ENCODE measurements at places on chromosomes 16 and 17. TPM values are rescaled to one million over a fixed set of nuclear protein-coding genes. Genes with fewer than 3 reads are reported as not detected.

DNA sequence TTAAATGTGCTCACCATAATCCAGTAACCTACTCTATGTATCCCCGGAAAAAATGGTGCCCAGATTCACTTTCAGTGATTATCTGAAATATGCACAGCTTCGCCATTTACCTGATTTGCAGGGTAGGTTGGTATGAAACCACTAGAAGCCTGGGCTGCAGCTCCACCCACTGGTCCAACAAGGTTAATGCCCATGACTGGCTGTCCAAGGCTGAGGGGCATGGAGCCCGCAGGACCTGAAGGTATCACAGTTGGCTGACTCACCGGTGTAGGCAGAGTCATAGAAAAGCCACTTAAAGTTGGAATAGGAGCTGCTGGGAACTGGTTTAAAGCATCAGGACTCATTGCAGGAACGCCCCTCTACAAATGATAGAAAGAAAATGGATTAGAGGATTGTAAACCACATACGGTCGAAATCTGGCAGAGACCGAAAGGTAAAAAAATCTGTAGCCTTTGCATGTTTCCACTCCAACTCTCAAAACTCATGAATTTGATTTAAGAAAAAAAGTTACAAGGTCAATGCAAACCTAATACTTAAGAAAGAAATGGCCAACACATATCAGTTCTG is 38.6 kb downstream of the SYNRG start:
- H3K36me3 ChIP-seq = peaks cover 47% of the 10 kb centered on the region
- no peak for DNase-seq
- no peak overlapping the region for H3K4me3 ChIP-seq
- H3K27ac ChIP-seq = no peak overlapping the region

GRCh38 chr17:48612456-48612853 is 1.6 kb upstream of the HOXB7 start:
- peaks cover 84% of the 10 kb centered on the region for H3K27me3 ChIP-seq
- DNase-seq = no peak
- H3K27ac ChIP-seq = peak overlapping the region; percentile 37
- H3K4me3 ChIP-seq = peak overlapping the region; percentile 76
- H3K36me3 ChIP-seq = no peaks in the 10 kb centered on the region
- H3K4me1 ChIP-seq = peaks cover 39% of the 10 kb centered on the region

- peaks cover 10% of the 10 kb centered on the region for H3K36me3 ChIP-seq
- H3K4me1 ChIP-seq = peaks cover 28% of the 10 kb centered on the region
- no peak overlapping the region for H3K27ac ChIP-seq
- no peak overlapping the region for H3K4me3 ChIP-seq
Observed at GRCh38 chr16:50182441-50182840, 29.3 kb downstream of the TENT4B start.

GRCh38 chr17:19304209-19304608 is 58.3 kb downstream of the B9D1 start:
- no peak overlapping the region for H3K27ac ChIP-seq
- peaks cover 26% of the 10 kb centered on the region for H3K4me1 ChIP-seq
- no peak for DNase-seq
- no peaks in the 10 kb centered on the region for H3K36me3 ChIP-seq
- peaks cover 23% of the 10 kb centered on the region for H3K27me3 ChIP-seq

GRCh38 chr16:66196770-66197169 is 169.7 kb upstream of the CDH5 start:
- no peaks in the 10 kb centered on the region for H3K27me3 ChIP-seq
- H3K27ac ChIP-seq = no peak overlapping the region
- H3K36me3 ChIP-seq = no peaks in the 10 kb centered on the region
- no peaks in the 10 kb centered on the region for H3K4me1 ChIP-seq

DNA sequence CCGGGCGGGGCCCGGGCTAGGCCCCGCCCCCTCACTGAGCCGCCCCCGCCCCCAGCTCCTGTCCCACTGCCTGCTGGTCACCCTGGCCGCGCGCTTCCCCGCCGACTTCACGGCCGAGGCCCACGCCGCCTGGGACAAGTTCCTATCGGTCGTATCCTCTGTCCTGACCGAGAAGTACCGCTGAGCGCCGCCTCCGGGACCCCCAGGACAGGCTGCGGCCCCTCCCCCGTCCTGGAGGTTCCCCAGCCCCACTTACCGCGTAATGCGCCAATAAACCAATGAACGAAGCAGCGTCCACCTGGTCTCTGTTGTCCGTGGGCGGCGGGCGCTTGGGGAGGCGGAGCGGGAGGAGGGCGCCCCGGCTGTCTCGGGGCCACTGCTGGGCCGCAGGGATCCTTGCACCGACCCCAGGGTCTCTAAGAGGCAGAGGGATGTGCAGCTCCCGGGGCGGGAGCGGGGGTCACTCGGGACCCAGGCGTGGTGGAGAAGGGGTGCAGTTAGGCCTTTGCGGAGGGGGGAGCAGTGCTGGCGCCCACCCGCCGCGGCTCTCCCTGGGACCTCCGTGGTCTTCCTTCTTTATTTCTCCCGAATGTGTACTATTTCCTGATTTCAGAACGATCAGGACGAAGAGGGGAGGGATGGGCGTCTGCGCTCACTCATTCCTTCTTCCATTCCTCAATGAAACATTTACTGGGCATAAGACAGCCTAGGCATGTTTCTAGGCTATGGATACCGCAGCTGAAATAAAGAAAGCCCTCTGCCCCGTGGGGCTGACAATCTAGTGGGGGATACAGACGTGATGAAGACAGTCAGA is 2.0 kb downstream of the HBZ start:
- peaks cover 44% of the 10 kb centered on the region for H3K27me3 ChIP-seq
- H3K4me1 ChIP-seq = peaks cover 6% of the 10 kb centered on the region
- no peak for DNase-seq
- H3K36me3 ChIP-seq = no peaks in the 10 kb centered on the region

SLFN14 gene
- 0.10 TPM for total RNA-seq

ARHGDIG gene
- not detected for total RNA-seq

- DNase-seq = peak; percentile 18
- H3K27ac ChIP-seq = no peak overlapping the region
- peaks cover 32% of the 10 kb centered on the region for H3K36me3 ChIP-seq
- peaks cover 4% of the 10 kb centered on the region for H3K4me1 ChIP-seq
Observed at GRCh38 chr16:17194190-17194780, 276.5 kb downstream of the XYLT1 start.

DNA sequence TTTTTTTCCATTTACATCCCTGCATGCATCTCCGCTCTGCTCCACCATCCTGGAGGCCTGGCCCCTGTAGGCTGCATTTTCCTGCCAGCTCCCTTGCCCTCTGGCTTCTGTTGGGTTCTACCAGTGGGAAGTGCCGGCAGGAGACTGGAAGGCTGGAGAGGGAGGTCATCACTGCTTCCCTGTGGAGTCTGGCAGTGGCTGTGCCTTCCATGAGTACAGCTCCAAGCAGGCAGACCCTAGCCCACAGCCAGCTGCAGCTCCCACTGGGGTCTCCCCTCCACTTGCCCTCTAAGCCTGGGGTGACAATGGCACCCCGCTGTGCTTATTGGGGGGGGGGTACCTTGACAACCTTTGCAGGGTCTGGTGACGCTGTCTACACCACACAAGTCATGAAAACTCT is 37.3 kb downstream of the MMP15 start:
- no peak overlapping the region for H3K4me3 ChIP-seq
- peaks cover 1% of the 10 kb centered on the region for H3K27me3 ChIP-seq
- H3K27ac ChIP-seq = no peak overlapping the region
- DNase-seq = no peak
- H3K36me3 ChIP-seq = no peaks in the 10 kb centered on the region

FSCN2 gene
- 0.52 TPM for total RNA-seq

- H3K36me3 ChIP-seq = no peaks in the 10 kb centered on the region
- no peaks in the 10 kb centered on the region for H3K4me1 ChIP-seq
- no peak overlapping the region for H3K4me3 ChIP-seq
- H3K27ac ChIP-seq = no peak overlapping the region
- DNase-seq = no peak
- H3K27me3 ChIP-seq = peaks cover 5% of the 10 kb centered on the region
Observed at GRCh38 chr17:1137465-1137894, 42.3 kb downstream of the ABR start.

DNA sequence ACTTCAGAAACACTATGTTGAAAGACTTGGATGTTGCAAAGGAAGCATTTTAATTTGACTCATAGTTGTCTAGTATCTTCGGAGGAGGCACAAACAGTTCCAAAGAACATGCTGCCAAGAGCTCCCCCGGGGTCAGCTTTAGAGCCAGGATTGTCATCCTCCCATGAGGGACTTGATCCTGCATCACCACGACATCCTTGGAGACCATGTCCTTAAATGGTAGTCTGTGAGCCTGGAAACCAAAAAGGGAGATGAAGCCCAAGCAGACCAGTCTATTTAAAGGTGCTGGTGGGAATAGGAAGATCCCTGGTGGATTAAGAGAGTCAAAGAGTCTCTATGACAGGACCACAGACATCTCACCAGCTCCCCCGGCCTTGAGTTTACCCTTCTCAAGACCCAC is 33.3 kb upstream of the DYNLRB2 start:
- no peak overlapping the region for H3K27ac ChIP-seq
- H3K4me3 ChIP-seq = no peak overlapping the region
- DNase-seq = no peak
- peaks cover 5% of the 10 kb centered on the region for H3K27me3 ChIP-seq
- H3K36me3 ChIP-seq = peaks cover 3% of the 10 kb centered on the region
- peaks cover 6% of the 10 kb centered on the region for H3K4me1 ChIP-seq

DNA sequence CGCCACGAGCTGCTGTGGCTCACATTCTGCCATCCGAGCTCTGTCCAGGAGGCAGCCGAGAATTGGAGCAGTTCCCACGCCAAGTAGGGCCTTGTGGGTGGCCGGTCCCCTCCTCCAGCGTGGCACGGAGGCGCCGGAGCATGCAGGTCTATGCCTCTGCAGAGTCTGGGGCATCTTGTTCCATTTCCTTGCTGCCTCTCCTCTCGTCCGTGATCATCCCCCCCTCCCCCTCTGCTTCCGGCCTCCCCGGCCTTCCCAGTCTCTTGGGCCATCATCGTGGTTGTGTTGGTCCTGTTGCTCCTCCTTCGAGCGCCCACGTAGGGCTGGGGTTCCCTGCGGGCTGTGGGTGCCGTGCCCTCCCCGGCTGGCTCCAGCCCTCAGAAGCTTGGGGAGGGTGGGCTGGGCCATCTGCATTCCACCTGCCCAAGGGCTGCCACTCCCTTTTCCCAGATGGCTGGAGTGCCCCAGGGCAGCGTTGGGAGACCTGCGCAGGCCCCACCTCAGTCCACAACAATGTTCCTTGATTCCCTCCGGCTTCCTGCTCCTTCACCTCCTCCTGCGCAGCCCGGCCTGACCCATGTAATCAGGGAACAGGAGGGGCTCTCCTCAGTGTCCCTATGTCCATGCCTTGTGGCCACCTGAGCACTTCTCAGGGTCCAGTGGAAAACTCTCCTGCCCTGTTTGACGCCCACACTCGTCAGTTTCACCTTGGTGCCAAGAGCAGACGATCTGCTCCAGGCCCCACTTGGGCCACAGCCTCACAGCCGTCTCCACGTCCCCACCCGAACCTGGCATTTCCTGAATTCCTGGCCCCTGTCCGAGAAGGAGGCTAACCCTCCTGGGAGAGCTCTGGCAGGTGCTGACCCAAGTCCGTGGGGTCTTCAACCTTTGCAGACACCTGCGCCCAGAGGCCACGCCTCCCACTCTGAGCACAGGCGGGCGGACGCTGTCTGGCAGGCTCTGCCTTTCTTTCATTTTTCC is 37.1 kb downstream of the BAIAP2 start:
- H3K36me3 ChIP-seq = no peaks in the 10 kb centered on the region
- no peaks in the 10 kb centered on the region for H3K4me1 ChIP-seq
- H3K4me3 ChIP-seq = no peak overlapping the region
- H3K27me3 ChIP-seq = peaks cover 6% of the 10 kb centered on the region
- no peak for DNase-seq

OR4D1 gene
- 0.10 TPM for total RNA-seq

- no peaks in the 10 kb centered on the region for H3K36me3 ChIP-seq
- peaks cover 5% of the 10 kb centered on the region for H3K27me3 ChIP-seq
- H3K4me3 ChIP-seq = no peak overlapping the region
- no peak for DNase-seq
- H3K27ac ChIP-seq = no peak overlapping the region
Observed at GRCh38 chr17:21388066-21388465, 11.9 kb downstream of the KCNJ12 start.

DNA sequence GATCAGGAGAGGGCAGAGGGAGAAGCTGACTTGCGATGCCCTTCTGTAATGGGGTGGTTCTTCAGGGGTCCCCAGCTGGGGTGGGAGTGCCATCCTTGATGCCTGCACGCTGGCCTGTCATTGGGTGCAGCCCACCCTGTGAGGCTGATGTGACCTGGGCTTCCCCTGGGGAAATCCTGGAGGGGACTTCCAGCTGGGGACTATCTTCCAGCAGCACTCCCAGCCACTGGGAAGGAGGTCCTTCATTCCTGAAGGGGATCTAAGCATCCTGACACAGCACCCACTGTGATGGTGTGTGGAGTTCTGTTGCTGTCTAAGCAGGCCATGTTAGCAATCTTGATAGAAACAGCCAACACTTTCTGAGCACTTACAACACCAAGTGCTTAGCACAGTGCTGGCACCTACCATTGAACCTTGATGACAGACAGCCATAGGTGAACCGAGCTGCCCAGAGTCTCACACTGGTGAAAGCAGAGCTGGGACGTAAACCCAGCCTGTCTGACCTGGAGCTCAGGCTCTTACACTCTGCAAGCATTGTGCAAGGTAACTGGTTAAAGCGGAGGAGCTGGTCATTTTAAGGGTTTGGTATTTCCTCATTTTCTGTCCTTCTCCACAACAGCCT is 211.3 kb downstream of the CCDC182 start:
- no peak for DNase-seq
- no peak overlapping the region for H3K4me3 ChIP-seq
- no peaks in the 10 kb centered on the region for H3K27me3 ChIP-seq

- H3K27me3 ChIP-seq = peaks cover 2% of the 10 kb centered on the region
- H3K27ac ChIP-seq = no peak overlapping the region
- H3K4me1 ChIP-seq = no peaks in the 10 kb centered on the region
- no peak overlapping the region for H3K4me3 ChIP-seq
- DNase-seq = no peak
Observed at GRCh38 chr17:82702231-82702927, 3.9 kb upstream of the RAB40B start.

EPX gene
- not detected for total RNA-seq

GRCh38 chr17:35046740-35047283 is 16.7 kb downstream of the RFFL start:
- H3K4me1 ChIP-seq = peaks cover 49% of the 10 kb centered on the region
- H3K36me3 ChIP-seq = peaks cover 14% of the 10 kb centered on the region
- peak; percentile 65 for DNase-seq
- peak overlapping the region; percentile 97 for H3K27ac ChIP-seq
- H3K27me3 ChIP-seq = no peaks in the 10 kb centered on the region
- H3K4me3 ChIP-seq = peak overlapping the region; percentile 66

DNA sequence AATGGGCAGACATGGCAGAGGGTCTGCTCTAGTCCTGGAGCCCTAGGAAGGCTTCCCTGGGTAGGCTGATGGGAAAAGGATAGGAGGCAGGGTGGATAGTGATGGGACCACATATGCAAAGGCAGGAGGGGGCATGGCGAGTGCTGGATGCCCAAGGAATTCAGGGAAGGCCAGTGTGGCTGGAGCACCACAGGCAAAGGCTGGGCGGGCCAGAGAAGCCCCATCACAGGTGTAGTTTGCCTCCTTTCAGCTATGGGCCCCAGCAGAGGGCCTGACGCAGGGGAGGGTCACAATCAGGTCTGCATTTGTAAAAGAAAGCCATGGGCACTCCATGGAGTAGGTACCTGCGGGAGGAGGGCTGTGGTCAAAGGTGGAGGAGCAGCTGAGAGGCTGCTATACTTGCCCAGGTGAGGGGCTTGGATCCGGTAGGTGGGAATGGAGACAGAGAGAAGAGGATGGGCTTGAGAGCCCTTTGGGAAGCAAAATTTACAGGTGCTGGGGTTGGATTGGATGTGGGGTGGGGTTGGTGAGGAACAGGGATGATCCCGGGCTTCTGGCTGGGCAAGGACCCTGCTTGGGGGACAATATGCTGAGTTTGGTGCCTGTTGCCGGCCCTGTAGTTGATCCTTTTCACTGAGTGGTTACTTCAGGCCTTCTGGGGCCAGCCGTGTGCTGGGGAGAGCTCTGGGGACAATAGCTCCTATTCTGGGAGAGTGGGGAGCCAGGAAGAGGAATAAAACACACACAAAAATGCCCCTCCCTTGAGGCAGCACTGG is 6.5 kb upstream of the COL1A1 start:
- H3K36me3 ChIP-seq = no peaks in the 10 kb centered on the region
- DNase-seq = no peak
- peaks cover 13% of the 10 kb centered on the region for H3K4me1 ChIP-seq
